ENCODE measurements at places on chromosomes 2 and 18.

DNA sequence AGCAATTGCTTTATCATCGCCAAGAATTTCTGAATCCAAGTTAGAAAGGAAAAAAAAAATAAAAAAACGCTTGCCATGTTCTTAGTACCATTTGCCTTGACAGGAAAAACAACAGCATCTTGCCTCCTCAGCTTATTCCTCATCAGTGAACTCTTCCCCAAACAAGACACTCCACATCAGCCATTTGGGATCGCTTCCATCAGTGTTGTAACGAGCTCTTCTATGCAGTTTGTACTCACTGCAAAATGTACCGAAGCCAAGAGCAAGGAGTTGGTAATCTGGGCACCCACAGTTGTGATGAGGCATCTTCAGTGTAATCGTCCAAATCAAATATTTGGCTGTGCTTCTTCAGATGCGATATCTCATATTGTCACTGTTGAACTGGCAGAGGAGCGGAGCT is 503.7 kb downstream of the TMEM182 start:
- no peak for DNase-seq

- no peak for DNase-seq
Measured at GRCh38 chr2:169877398-169877797, 50.1 kb downstream of the UBR3 start.

DNA sequence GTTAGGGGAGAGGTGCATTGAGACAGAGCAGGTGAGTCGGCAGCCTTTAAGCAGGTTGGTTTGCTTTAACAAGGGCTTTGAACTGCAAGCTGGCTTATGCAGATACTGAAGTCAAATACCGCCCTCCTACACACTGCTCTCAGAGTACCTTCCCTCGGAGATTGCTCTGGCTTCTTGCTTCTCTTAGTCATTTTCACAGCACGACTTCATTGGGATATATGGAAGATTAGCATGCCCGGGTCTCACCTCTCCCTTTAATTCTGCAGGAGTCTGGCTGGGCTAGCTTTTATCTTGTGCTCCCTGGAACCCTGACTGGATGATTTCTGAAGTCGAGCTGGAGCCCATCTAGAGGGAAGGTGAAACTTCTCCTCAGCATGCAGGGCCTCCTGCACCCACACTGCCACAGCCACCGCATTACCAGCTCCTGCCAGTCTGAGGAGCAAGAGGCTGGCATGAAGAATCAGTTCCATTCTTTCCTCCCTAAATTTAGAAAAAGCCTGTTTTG is 395.5 kb upstream of the HNRNPA3 start:
- no peak for DNase-seq

- no peak for DNase-seq
Measured at GRCh38 chr2:117702098-117702497, 112.4 kb upstream of the DDX18 start.

DNA sequence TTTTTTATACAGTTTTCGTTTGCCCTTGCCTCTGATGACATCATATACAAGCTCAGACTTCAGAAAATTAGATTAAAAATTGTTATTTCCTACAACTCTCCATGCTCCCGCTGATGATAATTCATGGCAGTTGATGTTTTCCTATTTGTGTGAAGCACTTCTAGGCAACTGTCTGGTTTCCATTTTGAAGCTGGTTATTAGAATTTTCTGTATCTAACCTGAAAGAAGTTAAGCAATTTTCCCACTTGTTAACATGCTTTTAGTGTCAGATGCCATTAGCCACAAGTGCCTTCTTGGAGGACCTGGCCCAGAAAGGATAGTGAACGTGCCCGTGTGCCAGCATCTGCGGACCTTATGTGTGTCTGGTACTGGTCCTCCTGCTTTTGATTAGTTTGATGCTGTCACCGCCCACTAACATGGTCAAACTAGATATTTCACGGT is 347.6 kb upstream of the RAB12 start:
- DNase-seq: no peak

GRCh38 chr2:224166654-224167053 is 127.6 kb upstream of the SERPINE2 start:
- no peak for DNase-seq

- DNase-seq: no peak
Measured at GRCh38 chr2:229330952-229331351, 59.9 kb upstream of the PID1 start.

GRCh38 chr2:155157065-155157464 is 458.6 kb downstream of the KCNJ3 start:
- DNase-seq: no peak

GRCh38 chr2:119914266-119914665 is 98.6 kb upstream of the EPB41L5 start:
- DNase-seq: no peak

DNA sequence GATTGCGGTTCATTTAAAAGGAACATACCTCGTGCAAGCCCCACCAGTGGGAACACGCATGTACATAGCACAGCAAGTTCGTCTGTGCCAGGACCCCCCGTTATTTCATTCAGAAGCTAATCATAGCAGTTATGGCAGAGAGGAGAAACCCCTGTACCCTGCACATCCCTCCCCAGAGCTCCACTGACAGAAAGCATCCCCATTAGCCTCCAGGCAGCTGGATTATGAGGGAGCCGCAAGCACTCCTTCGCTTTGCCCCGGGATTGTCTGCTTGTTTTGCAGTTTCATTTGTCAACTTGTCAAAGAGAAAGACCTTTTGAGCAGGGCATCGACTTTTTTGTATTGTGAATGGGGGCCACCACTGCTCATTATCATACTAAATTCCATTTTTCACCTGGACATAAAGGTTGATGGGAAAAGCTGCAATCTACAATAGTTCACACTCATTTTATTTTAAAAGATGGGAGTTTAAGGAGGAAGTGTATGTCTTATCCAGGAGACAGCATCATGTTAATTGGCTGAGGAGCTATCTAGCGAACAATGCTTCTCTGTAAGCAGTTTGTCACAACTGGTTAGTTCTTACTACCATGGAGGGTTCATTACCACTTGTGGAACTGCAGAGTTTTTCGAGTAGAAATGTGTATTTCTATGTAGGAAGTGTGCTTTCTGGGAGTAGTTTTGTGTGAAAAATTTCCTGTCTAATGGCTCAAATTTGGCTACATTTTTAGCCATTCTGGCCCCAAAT is 255.3 kb downstream of the THSD7B start:
- no peak for DNase-seq

GRCh38 chr18:24368749-24369148 is 28.9 kb downstream of the OSBPL1A start:
- DNase-seq: no peak

GRCh38 chr2:23375448-23375847 is 9.5 kb upstream of the KLHL29 start:
- peak; percentile 63 for DNase-seq

- no peak for DNase-seq
Measured at GRCh38 chr2:226427538-226428307, 371.9 kb downstream of the IRS1 start.

GRCh38 chr18:58344861-58345463 is 283.9 kb downstream of the ALPK2 start:
- DNase-seq: no peak

GRCh38 chr18:50090370-50091312 is 104.3 kb downstream of the MYO5B start:
- DNase-seq: no peak

DNA sequence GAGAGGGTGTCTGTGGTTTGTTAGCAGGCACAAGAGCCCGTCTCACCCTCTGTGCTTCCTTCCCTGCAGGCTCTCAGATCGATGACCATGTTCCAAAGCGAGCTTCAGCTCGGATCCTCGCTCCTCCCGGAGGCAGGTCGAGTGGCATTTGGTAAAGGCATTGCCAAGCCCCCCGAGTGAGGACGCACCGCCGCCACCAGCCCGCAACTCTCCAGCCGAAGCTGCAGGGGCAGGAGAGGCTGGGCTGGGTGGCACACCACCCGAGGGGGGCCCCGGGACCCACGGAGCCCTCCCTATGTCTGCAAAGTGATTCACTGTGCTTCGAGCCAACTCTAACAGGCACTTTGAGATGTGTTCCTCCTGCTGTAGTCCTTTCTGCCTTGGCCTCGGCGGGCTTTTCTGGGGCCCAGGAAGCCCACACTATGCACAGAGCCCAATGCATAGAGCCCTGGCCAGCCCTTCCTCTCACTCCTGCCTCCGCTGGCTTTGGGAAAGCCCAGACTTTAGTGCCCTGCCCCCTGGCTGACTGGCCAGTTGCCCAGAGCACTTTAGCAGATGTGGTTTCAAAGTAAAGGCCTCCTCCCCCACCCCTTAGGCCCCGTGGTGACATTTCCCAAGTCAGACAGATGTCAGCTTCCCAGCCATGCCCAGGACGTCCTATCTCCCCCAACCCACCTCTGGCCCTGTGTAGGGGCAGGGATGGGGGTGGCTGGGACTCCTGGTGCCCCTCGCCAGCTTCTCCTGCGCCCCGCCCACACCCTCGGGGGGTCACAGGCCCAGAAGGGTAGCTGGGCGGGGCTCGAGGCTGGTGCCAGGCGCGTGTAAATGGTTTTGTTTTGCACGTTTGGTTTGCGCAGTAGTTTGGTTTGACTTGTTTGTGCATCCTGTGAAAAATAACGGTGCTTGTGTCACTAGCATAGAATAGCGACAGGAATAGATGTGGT is 23.3 kb upstream of the MAPRE3 start:
- no peak for DNase-seq

- no peak for DNase-seq
Measured at GRCh38 chr2:228039752-228040534, 141.5 kb downstream of the SPHKAP start.

- DNase-seq: no peak
Measured at GRCh38 chr2:187541086-187542085, 12.8 kb downstream of the TFPI start.

GRCh38 chr2:127517465-127517864 is 8.8 kb downstream of the IWS1 start:
- no peak for DNase-seq

DNA sequence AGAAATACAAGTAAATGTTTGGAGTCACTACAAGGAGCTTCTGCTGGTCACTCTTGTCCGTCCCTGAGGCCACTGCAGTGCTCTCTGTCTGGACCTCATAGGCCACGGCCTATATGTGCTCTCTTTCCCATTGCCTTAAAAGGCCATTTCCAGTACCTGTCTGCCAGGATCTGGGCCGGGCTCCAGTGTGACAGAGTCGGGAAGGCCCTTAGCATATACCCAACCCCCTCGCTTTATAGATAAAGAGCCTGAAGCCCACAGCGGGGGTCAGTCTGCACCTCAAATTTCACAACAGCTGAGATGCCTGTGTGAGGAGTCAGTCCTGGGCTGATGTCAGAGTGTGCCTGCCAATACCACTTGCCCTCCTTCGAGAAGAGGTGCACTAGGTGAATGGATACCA is 39.9 kb downstream of the ADD2 start:
- no peak for DNase-seq

GRCh38 chr2:150806336-150806735 is 318.9 kb upstream of the RND3 start:
- DNase-seq: no peak
